ENCODE measurements at places on chromosomes 16 and 17. TPM values are rescaled to one million over a fixed set of nuclear protein-coding genes. Genes with fewer than 3 reads are reported as not detected.

GRCh38 chr17:68544111-68544915 is 32.1 kb downstream of the PRKAR1A start:
- no peak for DNase-seq

DNA sequence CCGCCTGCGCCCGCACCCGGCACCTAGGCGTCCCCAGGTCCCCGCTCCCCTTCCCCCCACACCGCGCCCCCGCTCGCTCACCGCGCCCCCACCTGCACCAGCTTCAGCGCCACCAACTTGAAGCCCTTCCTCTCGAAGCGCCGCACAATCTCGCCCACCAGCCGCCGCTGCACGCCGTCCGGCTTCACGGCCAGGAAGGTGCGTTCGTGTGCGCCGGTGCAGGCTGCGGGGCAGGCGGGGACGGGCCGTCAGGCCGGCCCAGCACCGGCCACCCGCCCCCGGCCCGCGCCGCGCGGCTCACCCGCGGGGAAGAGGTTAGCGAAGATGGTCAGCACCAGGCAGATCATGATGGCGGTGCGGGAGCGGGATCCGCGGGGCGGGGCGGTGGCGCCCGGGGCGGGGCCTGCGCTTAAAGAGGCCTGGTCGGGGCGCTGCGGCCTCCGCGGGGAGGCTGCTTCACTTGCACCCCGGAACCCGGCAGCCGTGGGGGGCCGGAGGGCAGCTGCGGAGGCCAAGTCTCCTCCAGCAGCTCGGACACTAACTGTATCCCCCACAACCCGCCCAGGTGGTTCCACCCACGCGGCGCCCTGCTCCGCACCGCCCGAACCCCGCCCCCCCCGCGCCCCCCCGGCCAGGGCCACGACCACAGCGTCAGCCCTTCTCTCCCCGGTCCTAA is at the start of gene NME3:
NME3 (minus strand) TSS at position 356 of the 676 bp plus-strand sequence; CDS start at position 347, 9 bp downstream.
- peak; percentile 60 for DNase-seq

DNA sequence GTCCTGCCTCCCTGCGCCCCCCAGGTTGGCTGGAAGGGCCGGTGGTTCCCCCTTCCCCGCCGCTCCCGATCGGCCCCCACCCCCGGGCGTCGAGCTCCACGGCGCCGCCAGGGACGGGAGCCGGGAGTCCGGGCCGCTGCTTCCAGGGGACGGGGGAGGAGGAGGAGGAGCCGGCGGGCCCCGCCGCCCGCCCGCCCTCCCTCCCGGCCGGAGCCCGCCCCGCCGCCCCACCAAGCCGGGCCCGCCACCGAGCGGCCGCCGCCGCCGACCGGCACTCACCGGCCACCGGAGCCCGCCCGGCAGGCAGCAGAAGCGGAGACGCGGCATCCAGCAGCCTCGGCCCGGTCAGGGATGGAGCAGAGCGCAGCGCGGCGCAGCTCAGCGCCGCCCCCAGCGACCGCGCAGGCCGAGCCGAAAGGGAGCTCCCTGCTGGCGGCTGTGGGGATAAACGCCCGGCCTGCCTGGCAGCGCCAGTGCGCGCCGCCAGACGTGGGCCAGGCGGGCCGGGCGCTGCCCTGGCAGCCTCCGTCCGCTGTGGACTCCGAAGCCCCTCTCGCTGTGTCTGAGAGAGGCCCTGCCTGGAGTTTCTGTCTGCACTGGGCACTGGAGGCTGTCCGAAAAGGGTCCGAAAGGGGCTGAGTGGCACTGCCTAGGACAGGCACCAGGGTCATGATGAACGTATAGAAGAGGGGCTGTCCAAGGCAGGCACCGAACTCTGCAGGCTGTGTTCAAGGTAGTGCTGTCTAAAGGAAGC is at the start of gene MYO18A:
MYO18A (minus strand) TSS at position 365 of the 754 bp plus-strand sequence. CDS start 13,458 bp downstream, outside the sequence.
- peak; percentile 70 for DNase-seq

The DCAKD gene
- total RNA-seq: 98.8 TPM

The C16orf86 gene
- total RNA-seq: 15.9 TPM

All from hematopoietic multipotent progenitor cell (in vitro differentiated cells).